SK-N-SH treated with all-trans-retinoic acid at 6 μM for 48 hours (cell line): ENCODE measurements at places on chromosomes 11 and 22.

GRCh38 chr22:19636696-19637407 is 77.5 kb upstream of the SEPTIN5 start:
- no peak for ATAC-seq

DNA sequence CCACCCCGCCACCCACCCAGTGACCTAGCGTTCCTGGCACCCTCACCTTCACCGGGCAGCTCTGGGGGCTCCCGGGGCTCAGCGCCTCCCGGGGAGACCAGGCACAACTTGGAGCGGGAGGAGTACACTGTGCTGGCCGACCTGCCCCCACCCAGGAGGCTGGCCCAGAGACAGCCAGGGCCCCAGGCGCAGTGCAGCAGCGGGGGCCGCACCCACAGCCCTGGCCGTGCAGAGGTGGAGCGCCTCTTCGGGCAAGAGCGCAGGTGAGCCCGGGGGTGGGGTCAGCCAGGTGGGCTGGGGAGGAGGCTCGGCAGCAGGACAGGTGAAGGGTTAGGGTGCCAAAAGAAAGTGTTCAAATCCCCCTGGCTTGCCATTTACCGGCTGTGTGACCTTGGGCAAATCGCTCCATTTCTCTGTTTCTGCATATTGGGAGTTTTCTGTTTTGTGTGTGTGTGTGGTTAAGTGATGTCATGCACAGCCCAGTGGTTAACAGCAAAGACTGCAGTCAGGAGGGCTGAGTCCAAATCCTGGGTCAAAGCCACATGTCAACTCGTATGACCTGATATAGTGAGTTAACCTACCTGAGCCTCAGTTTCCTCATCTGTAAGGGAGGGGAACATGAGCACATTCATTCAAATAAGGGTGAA is 29.5 kb downstream of the TRIOBP start:
- peak; percentile 63; the same call in 2 of the 3 replicates for ATAC-seq

DNA sequence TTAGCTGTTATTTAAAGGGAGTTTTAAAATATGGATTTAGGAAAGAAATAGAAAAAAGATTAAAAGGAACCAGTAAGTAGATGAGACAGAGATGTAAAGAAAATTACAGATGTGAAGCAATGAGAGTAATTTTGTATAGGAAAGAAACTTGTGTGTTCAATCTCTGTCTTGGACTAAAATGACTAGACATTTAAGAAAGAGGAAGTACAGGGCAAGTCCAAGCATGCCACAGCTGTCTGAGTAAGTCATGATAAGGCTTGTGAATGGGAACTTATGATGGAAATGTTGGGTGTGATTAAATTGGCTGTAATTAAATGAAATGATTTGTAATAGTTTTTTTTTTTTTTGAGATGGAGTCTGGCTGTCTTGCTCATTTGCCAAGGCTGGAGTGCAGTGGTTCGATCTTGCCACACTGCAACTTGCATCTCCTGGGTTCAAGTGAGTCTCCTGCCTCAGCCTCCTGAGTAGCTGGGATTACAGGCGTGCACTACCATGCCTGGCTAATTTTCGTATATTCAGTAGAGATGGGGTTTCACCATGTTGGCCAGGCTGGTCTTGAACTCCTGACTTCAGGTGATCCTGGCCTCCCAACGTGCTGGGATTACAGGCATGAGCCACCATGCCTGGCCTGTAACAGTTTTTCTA is 5.9 kb upstream of the ACY3 start:
- no peak for ATAC-seq

- ATAC-seq = no peak
Observed at GRCh38 chr11:7931168-7931567, at the start of gene OR10A6. Gene OR10A6, minus strand, starts transcription at chr11:7931268. Its CDS starts 2,606 bp downstream, at chr11:7928662.

GRCh38 chr11:124798991-124799347 is 1.2 kb downstream of the MSANTD2 start:
- peak; percentile 16 for ATAC-seq

GRCh38 chr22:46078241-46079092 is 71.9 kb upstream of the PPARA start:
- ATAC-seq = peak; percentile 9

GRCh38 chr22:29979777-29980321 is 96.9 kb downstream of the MTMR3 start:
- ATAC-seq = no peak

- ATAC-seq = peak; percentile 94
Observed at GRCh38 chr11:27234043-27234668, 128.9 kb downstream of the CCDC34 start.

DNA sequence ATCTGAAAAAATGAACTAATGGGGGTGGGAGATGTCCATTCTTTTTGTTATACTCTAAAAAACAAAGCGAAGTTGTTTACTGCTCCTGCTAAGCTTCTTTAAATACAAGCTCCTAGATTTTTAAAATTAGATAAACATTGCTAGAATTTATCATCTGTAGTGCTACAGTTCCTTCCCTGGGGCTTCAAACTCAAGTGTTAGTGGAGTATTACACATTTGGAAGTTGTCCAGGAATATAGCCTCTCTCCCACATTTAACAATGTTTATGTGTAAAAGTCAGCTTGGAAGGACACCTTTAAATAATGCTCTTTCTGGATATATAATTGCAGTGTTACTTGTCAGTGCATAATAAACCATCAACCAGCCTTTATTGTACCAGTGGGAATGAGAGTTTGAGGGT is 155.5 kb downstream of the SPON1 start:
- no peak for ATAC-seq

DNA sequence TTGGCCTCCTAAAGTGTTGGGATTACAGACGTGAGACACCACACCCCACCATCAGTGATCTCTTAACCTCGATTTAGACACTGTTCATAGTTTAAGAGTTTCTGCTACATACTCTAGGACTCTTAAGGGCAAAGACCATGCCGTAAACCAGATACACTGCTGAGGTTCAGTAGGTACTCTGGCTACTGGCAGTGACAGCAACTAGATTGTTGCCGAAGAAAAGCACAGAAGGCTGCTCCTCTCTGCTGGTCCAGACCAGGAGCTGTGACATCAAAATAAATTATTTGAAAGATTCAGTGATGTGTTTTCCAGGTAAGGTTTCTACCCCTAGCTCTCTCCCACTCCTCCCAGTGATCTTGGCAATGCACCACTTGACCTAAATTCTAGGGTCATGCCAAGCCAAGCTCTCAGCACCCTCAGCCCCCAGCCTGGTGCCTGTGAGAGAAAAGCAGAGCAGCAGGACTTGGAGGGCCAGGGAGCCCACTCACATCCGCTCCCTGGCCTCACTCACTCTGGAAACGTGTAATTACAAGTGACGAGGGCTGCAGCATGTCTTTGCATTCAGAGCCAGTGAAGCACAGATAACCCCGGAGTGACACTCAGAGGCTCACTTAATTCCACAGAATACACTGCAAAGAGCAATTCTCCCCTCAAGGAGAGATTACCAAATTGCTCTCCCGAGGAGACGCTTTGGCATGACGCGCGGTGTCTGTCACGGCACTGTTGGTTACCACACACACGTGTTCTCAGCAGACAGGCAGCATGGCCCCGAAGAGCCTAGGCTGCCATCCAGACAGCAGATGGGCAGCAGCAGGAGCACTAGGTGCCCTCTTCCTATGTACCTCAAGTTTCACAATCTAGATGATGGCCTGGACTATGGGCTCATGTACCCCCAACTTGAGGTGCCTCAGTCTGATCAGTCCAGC is 96.9 kb upstream of the PITPNB start:
- peak; percentile 73 for ATAC-seq

DNA sequence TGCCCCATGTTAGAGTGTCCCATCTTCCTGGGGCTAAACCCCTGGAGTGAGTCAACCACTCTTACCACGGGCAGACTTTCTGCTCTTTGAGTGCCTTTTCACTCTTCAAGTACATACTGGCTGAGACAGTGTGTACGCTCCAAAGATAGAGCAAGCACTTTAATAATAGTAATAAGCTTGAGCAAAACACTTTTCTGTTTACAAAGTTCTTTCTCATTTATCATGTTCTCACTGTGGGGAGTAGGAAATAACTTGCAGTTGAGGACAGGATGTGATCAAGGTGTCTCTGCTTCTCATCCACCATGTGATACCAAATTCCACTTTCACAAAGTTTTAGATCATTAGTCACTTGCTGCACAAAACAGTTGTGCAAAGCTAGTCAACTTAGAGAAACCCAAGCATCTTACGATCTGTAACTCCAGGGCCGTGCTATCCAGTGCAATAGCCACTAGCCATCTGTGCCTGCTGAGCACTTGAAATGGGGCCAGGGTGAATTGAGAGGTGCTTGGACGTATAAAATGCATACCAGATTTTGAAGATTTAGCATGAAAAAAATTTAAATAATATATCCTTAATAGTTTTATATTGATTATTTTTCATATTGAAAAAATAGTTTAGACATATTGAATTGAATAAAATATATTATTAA is 135.3 kb downstream of the KIF18A start:
- no peak for ATAC-seq

DNA sequence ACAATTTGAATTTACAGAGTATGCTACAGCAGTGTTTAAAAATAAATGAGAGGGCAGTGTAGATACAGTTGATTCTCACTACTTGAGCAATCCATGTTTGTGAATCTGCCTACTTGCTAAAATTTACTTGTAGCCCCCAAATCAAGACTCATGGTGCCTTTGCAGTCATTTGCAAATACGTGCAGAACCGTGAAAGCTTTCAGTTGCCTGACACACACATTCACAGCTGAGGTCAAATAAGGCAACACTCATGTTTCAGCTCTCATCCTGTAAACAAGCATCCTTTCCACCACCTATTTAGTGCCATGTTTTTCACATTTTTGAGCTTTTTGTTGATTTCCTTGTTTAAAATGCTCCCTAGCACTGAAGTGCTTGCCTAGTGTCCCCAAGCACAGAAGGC is 32.5 kb upstream of the RASL10A start:
- ATAC-seq = no peak

- no peak for ATAC-seq
Observed at GRCh38 chr11:82908311-82908710, 6.8 kb downstream of the DDIAS start.

GRCh38 chr11:128592454-128592853 is 5.1 kb upstream of the ETS1 start:
- ATAC-seq = no peak

DNA sequence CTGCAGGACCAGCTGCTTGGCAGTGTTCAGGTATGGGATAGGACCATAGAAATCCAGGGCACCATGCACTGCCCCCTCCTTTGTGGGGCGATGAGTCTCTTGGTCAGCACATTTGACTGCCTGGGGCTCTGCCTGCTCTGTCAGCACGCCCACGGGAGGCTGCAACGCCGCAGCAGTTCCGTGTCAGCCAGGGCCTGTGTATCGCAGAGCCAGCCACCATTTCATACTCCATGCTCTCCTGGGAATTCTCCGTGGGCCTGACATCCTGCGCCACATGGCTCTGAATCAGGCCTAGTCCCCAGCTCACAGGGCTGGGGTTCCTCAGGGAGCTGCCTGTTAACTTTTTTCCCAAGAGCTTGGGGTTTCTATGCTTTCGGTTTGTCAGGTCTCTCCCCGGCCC is 16.9 kb upstream of the RELT start:
- ATAC-seq = no peak

- ATAC-seq = no peak
Observed at GRCh38 chr11:2173150-2173693, 1.6 kb upstream of the TH start.

GRCh38 chr11:34243600-34244464 is 114.0 kb downstream of the ABTB2 start:
- peak; percentile 92 for ATAC-seq

DNA sequence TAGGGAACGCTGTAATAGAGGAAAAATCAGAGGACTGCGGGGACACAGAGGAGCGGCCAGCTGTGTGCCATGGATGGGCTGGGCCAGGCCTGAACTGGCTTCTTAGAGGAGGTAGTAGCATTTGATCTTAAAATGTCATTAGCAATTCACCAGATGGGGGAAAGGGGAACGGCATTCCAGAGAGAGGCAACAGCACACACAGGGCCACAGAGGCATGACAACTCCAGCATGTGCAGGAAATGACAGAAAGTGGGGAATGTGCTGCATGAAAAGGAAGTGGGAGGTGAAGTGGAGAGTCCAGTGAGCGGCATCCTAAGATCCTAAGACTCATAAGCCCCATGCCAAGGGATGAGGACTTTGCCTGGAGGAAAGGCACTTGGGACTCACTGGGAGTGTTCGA is 69.0 kb downstream of the UBASH3B start:
- no peak for ATAC-seq

- peak; percentile 66 for ATAC-seq
Observed at GRCh38 chr11:3920148-3920852, 64.8 kb downstream of the STIM1 start.

DNA sequence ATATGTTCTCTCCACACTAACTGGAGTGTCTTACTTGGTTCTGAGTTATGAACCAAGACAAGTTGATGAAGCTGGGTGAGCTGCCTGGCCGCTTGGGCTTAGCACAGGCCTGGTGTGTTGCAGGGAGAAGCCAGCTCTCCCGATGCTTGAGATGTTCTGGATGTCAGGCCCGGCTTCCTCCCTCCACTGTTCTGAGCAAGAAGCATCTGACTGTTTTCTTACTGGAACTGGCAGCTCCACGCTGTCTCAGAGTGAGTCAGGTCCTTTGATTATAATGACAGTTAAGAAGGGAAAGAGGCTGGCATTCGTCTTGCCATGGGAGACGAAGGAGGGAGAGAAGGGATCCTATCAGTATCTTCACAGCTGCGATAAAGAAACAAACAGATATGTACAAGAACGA is 46.5 kb upstream of the CRTAM start:
- peak; percentile 88 for ATAC-seq

- no peak for ATAC-seq
Observed at GRCh38 chr11:8178297-8178696, 9.5 kb upstream of the RIC3 start.

- peak; percentile 94 for ATAC-seq
Observed at GRCh38 chr11:67071420-67072284, 15.0 kb downstream of the RHOD start.
